Endothelial cell of umbilical vein (primary cell): ENCODE measurements at places on chromosomes 1 and 21. TPM values are rescaled to one million over a fixed set of nuclear protein-coding genes. Genes with fewer than 3 reads are reported as not detected.

GRCh38 chr1:77796695-77797405 is 17.4 kb downstream of the MIGA1 start:
- DNase-seq = peak; percentile 92

Gene RNF186
- not detected in 2 replicates for total RNA-seq

GRCh38 chr1:43058545-43059360 is 100.1 kb upstream of the SLC2A1 start:
- peak; percentile 7 for DNase-seq

DNA sequence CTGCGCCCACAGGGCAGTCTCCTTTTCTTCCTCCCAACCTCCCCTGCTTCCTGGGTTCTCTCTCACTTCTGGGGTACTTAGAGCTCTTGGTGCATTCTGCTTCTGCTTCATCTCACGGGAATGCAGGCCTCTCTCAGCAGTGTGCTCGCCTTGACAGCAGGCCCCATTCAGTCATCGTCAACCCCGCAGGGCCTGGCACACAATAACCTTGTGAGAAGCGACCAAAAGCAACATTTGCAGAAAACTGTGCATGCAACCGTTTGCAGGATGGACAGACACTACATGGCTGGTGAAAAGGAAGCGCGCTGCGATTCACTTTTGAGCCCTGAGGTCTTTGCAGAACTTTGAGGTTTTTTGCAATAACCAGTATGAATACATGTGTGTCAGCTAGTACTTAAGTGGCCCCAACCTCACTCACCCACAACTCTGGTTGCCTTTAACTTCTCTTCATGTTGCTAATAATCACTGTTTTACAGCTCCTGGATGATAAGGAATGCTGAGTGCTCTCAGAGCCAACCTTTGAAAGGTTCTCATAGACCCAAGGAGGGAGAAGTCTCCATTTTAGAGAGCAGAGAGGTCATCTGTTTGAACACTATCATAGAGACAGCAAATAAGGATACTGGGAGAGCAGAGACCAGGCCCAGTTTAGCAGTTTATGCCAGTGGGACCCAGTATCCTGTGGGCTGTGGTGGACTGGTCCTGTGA is 2.5 kb upstream of the CD160 start:
- DNase-seq = no peak

Gene AMPD2
- 69.4 and 82.7 TPM in 2 replicates for total RNA-seq

GRCh38 chr1:246067432-246068216 is 439.5 kb downstream of the SMYD3 start:
- DNase-seq = no peak

Gene HFM1
- total RNA-seq = 0.11 and 0.72 TPM in 2 replicates

DNA sequence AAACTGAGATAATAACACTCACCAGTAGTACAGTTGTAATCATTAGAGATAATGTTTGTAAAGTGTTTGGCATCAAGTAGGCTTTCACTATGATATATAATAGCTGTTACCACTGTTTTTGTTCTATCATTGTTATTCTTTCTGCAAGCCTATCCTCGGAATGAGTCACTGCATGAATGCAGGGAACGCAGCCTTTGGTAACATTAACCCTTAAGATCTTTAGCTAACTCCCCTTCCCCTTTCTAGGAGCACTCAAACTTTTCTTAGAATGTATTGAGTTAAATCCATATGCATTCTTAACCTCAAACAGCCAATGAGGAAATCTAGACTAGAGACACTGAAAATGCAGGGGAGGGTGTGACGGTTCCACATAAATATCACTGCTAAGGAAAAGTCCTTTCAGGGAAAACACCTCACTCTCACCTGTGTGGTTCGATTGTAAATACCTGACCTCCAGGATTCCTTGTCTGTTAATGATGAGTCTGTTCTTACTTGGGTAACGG is 467.3 kb downstream of the SETD4 start:
- peak; percentile 52 for DNase-seq

GRCh38 chr1:220056374-220056773 is 10.1 kb upstream of the EPRS1 start:
- no peak for DNase-seq

Gene PDPN
- total RNA-seq = not detected in 2 replicates

- DNase-seq = no peak
Measured at GRCh38 chr1:107776900-107777663, 187.9 kb downstream of the VAV3 start.
